ENCODE measurements at places on chromosomes 1 and 21.

DNA sequence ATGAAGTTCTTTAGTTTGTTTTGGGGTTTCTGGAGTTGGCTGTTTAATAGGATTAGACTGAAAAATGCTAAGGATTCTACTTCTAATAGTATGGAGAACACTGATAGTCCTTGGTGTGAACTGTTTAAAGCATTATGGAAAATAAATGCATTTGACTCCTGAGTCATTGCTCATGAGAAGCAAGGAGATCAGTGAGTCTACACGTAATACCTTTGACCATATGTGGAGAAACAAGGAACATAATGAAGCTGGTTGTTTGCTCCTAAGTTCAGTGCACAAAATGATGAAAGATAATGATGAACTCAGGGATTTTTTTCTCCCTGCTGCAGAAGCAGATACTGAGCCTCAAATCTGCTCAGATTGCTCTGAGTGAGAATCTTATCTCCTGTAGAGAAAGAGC, 158.9 kb upstream of the COL11A1 start:
- no peak for DNase-seq

GRCh38 chr1:58505286-58505685, 41.2 kb downstream of the OMA1 start:
- DNase-seq: no peak

GRCh38 chr1:221816899-221817298, 75.0 kb upstream of the DUSP10 start:
- no peak for DNase-seq

DNA sequence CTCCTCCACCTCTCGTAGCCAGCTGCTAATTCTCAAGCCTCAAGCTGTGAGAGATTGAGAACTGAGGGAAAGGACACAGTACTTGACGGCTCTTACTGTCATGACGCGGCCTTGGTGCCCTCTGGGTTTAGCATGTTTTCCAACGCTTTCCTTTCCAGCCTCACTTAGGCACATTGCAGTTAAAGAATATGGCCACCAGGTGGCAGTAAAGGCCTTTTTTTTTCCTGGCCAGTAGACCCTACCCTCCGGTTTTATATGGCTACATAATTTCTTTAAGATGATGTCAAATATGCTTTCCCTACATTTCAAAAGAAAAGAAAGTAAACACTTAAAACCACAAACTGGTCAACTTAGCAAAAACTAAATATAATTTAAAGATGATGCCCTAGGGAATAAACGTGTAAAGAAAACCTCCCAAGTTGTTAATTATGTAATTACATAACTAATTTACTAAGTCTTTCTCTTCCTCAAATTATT, 56.8 kb upstream of the PRDX6 start:
- no peak for DNase-seq

DNA sequence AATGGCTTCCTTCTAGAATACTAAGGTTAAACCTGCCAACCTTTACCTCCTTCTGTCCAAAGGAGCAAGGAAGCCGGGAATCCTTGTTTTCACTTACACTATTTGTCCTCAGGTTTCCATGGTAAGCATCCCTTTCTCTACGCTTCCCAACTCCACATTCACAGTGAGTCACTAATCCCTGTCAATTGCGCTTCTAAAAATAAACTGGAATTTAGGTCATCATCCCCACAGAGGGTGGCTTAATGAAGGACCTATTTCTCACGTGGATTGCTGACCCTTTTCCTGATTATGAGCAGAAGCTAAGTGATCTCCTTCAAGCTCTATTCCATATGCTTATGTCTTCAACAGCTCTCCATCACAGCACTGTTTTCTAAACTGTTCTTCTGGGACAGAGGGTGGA, 39.9 kb upstream of the ABCA4 start:
- DNase-seq: no peak

GRCh38 chr21:45088116-45088515, 13.7 kb downstream of the ADARB1 start:
- no peak for DNase-seq

DNA sequence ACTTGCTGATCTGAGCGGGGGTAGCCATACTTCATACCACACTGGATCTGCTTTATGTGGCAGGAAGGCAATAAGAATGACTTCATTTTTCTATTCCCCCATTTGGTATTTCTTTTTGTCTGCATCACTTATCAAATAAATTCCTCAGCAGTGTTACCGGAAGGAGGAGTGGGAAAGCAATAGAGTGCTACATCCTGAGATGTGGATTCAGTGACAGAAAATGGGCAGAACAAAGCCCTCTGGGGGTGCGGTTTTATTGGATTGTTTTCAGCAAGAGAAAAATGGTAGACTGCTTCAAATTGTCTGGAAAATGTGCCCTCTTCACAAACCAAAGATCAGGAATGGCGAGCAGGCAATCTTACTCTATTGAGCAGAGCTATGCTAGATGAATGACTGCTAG, 751.9 kb upstream of the NEGR1 start:
- no peak for DNase-seq

GRCh38 chr1:202304375-202304774, 37.4 kb downstream of the UBE2T start:
- no peak for DNase-seq

- no peak for DNase-seq
These were observed 10.5 kb downstream of the CHRNB2 start for GRCh38 chr1:154578058-154578418.

Measured in stimulated activated CD8-positive, alpha-beta memory T cell treated with anti-CD3 and anti-CD28 coated beads, Interleukin-2, amount 100 ng/mL, for 48 hours (primary cell).